ENCODE measurements at places on chromosomes 4 and X.

- no peaks in the 10 kb centered on the region for H3K4me1 ChIP-seq
- DNase-seq = no peak
- no peaks in the 10 kb centered on the region for H3K27me3 ChIP-seq
- H3K36me3 ChIP-seq = no peaks in the 10 kb centered on the region
These were observed 12.5 kb upstream of the SPATA4 start for GRCh38 chr4:176207839-176208238.

DNA sequence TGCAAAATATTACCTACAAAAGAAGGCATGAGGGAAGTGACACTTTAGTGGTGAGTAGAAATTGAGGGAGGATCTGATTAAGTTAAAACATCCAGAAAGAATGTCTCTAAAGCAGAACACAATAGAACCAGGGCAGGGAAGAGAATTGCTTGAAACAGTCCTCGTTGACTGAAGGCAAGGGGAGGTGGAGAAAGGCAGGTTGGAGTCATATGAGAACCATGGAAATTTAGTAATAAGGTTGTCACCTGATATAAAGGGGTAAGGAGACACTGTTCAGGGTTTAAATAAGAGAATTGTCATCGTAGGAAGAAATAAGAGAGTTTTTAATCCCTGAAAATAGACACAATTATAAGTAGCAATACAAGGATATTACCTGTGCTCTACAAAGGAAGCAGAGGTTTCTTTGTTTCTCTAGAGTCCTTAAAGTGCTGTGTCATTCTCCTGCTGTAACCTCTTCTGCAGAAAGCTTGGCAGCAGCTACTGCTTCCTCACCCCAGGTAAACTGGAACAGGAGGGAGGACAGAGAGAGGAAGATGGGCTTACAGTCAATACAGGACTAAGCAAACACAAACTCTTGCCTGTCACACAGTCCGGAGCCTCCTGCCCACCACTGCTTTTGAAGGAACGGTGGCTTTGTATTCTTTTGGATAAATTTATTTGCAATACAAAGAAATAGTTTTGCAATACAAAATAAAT, 258.4 kb downstream of the PPARGC1A start:
- H3K4me3 ChIP-seq = no peak overlapping the region
- no peaks in the 10 kb centered on the region for H3K36me3 ChIP-seq
- H3K27ac ChIP-seq = no peak overlapping the region

DNA sequence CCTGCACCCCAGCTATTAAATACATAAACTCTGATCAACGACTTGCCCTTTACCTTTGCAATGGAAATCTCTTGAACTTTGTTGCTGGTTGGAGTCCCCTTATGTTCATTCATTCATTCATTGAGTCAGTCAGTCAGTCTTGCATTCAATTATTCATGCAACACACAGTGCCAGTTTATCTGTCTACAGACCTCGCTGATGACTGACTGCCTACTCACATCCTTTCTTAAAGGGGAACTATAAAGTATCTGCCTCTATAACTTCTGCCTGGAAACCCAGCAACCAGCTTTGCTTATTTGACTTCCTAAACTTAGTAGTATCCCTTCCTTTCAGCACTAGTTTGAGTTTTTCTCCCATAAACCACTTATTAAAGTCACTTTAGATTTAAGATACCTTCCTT, 620.8 kb upstream of the ADGRL3 start:
- H3K4me1 ChIP-seq = no peaks in the 10 kb centered on the region
- DNase-seq = no peak
- H3K27ac ChIP-seq = no peak overlapping the region
- no peak overlapping the region for H3K4me3 ChIP-seq
- H3K27me3 ChIP-seq = no peaks in the 10 kb centered on the region

GRCh38 chrX:149275836-149276235, 229.3 kb downstream of the IDS start:
- no peak for DNase-seq
- no peaks in the 10 kb centered on the region for H3K4me1 ChIP-seq
- H3K27me3 ChIP-seq = no peaks in the 10 kb centered on the region
- H3K4me3 ChIP-seq = no peak overlapping the region

DNA sequence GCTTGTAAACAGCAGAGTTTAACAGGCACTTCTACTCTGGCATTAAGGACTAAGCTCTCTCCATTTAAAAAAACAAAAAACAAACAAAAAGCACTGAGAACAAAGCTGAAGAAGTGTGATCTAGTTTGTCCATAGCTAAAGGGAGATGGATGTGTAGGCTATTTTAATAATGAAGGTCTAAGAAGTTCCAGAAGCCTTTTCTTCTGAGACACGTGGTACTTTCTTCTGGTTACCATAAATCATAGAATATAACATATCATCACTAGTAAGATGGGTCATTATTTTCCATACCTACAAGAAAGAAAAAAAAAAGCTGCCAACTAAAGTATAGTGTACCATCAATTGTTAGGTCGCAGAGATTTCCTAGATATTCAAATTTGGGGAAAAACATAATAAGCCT, 722 bp upstream of the NBDY start:
- no peaks in the 10 kb centered on the region for H3K27me3 ChIP-seq
- H3K4me1 ChIP-seq = no peaks in the 10 kb centered on the region
- no peak for DNase-seq

DNA sequence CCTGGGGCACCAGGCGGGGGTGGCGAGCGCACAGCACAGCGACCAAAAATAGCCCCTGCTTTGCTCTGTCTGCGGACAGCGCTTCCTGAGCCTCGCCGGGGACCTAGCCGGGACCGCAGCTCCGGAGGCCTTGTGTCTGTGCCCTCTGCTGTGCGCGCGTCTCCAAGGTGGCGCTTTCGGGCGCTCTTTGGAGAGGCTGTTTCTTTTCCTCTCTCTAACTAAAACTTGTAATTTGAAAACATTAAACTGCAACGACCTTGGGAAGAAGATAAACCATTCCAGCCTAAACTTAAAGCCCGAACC, 3.4 kb downstream of the ARX start:
- H3K36me3 ChIP-seq = no peaks in the 10 kb centered on the region
- H3K4me1 ChIP-seq = peaks cover 5% of the 10 kb centered on the region
- H3K4me3 ChIP-seq = no peak overlapping the region
- H3K27me3 ChIP-seq = no peaks in the 10 kb centered on the region
- no peak overlapping the region for H3K27ac ChIP-seq
- DNase-seq = no peak

Measured in vagina (tissue), 2 donors.